Tibial nerve (tissue), 4 donors: ENCODE measurements at places on chromosomes 12 and 14. TPM values are rescaled to one million over a fixed set of nuclear protein-coding genes. Genes with fewer than 3 reads are reported as not detected.

The HSPB8 gene
- 13.1 TPM for total RNA-seq

The PRPH gene
- total RNA-seq: 0.84 TPM

The CABP1 gene
- 0.21 TPM for total RNA-seq

DNA sequence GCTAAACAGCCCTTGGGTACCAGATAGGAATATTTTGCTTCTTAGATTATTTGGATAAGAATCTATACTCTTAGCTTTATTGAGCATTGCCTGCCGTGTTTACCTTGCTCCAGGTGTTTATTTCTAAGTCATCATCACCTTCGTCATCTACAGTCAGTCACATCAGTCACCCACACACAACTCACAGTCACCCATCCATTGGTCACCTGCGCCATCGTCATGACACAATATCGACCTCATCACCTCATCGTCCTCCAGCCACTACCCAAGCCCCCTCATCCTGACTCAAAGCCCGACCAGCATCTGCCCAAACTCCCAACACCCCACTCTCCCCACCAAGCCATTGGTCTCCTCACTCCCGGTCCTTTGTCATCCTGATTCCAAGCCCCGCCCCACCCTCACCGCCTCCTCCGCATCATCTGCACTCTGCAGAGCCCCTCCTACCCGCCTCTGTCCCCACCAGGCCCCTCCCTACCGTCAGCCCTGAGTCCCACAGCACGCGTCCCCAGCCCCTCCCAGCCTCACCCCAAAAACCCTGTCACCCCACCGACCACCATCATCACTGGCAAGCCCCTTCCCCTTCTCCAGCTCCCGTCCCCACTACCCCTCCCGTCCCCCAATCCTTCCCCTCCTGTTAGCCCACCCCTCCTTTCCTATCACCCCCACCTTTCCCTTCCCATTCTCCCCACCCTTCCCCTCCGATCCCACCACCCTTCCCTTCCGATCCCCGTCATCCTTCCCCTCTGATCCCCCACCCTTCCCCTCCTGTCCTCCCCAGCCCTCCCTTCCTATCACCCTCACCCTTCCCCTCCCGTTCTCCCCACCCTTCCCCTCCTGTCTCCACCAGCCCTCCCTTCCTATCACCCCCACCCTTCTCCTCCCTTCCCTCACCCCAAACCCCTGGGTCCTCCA is 9.8 kb downstream of the DLK1 start:
- no peak for DNase-seq

DNA sequence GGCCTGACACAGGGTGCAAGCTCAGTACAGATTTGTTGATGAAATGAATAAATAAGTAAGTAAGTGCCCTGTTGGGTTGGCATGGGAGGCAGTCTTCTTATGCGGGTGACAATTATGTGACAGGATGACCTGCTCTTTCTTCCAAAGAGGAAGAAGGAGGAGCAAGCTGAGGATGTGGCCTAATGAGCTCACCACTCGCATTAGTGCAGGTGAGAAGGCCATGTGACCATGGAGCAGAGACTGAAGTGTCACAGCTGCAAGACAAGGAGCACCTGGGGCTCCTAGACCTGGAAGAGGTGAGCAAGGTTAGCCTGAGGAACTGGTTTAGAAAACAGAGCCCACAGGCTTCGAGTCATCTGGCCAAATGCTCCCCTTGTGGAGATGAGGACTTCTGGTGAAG is 34.9 kb downstream of the LRTM2 start:
- no peak for DNase-seq
